AG08396 (cell line): ENCODE measurements at places on chromosomes 5 and 9.

GRCh38 chr5:78341440-78341839, 19.0 kb upstream of the SCAMP1 start:
- DNase-seq, result no peak

DNA sequence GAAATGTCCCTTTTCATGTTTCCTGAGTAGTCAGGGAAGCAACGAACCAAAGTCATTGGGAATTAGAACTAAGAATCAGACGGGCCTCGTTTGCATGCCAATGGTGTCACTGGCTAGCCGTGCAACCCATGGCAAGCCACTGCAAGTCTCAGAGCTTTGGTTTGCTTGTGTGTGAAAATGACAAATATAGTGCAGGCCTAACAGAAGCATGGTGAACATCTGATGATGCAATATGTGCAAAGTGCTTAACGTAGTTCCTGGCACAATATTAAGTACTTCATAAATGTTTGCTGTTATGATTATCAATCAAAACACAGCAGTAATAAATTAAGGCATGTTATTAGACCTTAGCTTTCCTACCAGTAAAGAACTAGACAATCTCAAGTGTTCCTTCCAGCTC, 118.0 kb upstream of the TRIM32 start:
- no peak for DNase-seq

- DNase-seq, result no peak
Measured at GRCh38 chr9:136539427-136540421, 6.1 kb downstream of the NOTCH1 start.

DNA sequence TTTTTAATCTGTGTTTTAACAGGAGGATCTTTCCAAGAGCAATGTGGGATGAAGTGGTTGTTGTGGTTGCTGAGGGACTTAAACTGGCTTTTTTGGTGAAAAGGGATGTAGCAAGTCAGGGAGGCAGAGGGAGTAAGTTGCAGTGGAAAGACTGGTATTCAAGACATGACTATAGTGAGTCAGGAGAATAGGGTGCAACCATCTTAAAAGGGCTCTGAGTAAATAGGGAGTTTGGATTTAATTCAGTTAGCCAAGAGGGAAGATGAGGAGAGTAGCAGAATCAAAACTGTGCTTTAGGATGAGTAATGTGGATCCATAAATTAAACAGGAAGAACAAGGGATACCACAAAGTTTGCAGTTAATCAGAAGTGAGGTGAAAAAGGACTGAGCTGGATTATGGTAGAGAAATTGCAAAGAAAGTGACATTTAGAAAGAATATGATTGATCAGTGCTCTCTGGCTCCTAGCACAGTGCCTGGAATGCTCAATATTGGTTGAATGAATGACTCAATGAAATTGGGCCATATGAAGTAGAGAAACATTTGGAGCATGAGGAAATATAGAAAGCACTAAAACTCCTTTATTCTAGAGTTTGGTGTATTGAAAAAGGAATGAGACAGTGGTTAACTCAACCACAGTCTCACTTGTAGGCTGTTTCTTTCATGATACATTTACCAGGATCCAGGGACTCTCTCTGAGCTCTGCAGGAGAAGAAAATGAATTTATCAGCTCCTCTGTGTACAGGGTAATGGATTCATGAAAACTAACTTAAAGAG, 5.1 kb downstream of the POLR3G start:
- peak; percentile 17 for DNase-seq

DNA sequence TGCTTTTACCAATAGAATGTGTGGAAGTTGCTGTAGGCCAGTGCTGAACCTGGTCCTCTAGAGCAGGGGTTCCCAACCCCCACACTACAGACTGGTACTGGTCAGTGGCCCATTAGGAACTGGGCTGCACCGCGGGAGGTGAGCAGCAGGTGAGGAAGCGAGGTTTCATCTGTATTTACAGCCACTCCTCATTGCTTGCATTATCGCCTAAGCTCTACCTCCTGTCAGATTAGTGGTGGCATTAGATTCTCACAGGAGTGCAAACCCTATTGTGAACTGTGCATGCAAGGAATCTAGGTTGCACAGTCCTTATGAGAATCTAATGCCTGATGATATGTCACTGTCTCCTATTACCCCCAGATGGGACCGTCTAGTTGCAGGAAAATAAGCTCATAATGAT, 6.1 kb upstream of the CCDC152 start:
- no peak for DNase-seq

DNA sequence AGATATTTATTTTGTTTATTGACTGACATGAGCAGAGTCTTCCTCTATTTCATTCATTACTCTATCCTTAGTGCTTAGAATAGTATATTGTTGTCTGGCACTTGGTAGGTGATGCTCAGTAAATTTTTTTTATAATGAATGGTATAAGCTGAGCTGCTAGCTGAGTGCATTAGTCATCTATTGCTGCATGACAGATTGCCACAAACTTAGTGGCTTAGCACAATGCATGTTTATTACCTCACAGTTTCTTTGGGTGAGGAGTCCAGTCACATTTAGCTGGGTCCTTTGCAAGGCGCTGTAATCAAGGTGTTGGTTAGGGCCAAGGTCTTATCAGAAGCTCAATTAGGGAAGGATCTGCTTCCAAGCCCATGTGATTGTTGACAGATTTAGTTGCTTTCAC, 23.1 kb downstream of the SMAD5 start:
- DNase-seq, result no peak

DNA sequence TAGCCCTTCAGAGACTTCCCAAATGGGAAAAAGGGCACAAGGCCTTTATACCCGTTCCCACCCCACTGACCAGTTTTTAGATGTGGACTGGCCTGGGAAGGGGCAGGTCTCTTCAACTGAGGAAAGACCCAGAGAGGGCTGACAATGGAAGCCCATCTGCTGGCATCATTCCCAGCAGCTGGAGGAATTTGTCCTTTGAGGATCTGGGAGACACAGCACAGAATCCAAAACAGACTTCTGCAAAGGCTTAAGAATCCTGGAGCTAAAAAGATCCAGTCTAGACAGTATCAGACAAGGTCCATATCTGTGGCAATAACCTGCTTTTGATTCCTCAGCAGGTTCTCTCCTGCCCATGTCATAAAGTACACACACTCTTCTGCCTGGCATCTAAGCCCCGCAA, 329.2 kb downstream of the TMEM167A start:
- DNase-seq, result no peak

DNA sequence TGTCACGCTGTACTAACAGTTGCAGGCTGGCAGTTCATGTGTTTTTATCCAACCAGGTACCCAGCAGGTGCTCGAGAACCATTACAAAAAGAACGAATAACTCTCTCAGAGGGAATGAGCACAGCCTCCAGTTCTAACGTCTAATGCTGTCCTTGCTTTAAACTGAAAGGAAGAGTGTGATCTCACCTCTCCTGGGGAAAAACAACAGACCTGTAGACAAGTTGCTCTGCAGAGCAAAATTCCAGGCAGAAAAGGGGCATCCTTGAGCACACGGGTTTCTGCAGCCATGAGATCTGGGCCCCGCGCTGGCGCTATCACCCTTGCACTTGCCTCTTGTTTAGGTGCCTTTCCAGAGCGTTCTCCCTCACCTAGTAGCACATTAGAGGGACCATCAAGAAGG, 92.5 kb upstream of the DNAH5 start:
- DNase-seq, result no peak

DNA sequence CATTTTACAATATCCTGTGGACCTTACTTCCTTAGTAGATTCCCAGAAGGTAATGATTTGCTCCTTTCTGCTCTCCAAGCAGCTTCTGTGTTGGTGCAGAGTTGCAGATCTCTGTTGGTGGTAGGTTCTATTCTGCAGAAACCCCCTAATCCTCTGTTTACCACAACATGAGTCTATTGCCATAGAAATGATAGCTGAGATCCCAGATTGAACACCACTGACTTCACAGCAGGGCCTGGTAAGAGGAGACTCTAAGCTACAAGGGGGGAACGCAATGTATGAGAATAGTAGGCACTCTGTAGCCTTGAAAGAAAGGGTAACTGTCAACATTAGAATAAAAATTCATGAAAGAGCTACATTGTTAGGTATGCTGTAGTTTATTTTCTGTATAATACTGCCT, 59.5 kb downstream of the MUSK start:
- DNase-seq, result no peak

DNA sequence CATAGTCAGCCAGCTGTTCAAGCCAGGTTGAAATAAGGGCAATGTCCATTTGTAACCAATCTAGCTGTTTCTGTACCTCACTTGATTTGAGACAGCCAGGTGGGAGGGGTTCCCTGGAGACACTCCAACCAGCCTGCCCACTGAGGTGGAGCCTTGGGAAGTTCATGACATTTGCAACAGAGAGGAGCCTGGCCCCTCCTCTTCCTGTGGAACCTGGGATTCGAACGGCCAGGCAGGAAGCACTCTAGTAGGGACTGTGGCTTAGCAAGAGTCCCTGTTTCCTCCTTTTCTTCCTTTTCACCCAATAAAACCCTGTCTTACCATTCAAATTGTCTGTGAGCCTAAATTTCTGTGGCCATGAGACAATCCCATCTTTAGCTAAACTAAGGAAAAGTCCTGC, 312.3 kb upstream of the NMUR2 start:
- DNase-seq, result no peak

- peak; percentile 29 for DNase-seq
Measured at GRCh38 chr9:99134893-99135341, 30.0 kb downstream of the TGFBR1 start.

DNA sequence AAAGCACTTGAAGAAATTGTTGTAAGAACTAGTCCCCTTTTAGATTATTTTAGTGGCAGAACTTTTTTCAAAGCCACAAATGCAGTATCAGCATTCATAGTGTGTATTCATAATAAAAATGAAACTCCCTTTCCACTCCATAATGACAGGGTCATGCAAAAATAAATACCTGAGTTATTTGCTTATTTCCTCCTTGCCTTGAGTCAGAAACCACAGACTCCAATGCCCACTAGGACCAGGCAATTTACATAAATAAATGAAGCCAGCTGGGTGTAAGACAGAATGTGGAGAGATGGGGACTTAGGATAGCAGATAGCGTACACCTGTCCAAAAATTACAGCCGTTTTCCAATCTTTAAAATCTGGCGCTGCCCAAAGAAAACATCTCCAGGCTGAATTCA, 417.8 kb downstream of the TMEM161B start:
- no peak for DNase-seq

- DNase-seq, result no peak
Measured at GRCh38 chr9:84218322-84218721, 122.2 kb downstream of the SLC28A3 start.

DNA sequence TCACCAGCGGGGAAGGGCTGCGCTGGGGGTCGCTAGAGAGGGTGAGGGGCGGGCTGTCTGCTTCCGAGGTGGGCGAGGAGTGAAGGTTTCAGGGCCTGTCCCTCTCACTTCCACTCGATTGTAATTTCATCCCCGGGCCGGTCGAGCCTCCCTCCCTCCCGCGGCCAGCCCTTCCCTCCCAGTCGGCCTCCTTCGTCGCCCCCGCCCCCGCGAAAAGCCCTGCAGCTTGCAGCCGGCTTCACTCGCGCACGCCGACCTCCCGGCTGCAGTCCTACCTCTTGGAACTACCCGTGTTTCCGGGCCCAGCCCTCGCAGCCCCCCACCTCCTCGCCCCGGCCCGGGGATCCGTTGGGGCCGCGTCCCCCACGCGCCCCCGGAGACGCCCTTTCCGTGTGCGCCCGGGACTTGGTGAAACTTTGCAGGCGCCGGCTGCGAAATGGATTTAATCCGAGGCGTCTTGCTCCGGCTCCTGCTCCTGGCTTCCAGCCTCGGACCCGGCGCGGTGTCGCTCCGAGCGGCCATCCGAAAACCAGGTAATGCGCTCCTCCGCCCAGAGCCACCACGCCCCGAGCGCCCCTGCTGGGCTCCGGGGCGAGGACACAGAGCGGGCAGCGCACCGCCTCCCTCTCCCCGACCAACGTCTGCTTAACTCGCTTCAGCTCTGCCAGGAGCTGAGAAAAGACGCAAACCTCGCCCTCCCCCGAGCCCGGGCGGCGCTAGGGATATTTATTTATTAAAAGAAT, at the start of gene EGFLAM:
EGFLAM (plus strand) TSS at position 241 of the 743 bp plus-strand sequence; CDS start at position 437, 196 bp downstream.
- DNase-seq, result peak; percentile 39

DNA sequence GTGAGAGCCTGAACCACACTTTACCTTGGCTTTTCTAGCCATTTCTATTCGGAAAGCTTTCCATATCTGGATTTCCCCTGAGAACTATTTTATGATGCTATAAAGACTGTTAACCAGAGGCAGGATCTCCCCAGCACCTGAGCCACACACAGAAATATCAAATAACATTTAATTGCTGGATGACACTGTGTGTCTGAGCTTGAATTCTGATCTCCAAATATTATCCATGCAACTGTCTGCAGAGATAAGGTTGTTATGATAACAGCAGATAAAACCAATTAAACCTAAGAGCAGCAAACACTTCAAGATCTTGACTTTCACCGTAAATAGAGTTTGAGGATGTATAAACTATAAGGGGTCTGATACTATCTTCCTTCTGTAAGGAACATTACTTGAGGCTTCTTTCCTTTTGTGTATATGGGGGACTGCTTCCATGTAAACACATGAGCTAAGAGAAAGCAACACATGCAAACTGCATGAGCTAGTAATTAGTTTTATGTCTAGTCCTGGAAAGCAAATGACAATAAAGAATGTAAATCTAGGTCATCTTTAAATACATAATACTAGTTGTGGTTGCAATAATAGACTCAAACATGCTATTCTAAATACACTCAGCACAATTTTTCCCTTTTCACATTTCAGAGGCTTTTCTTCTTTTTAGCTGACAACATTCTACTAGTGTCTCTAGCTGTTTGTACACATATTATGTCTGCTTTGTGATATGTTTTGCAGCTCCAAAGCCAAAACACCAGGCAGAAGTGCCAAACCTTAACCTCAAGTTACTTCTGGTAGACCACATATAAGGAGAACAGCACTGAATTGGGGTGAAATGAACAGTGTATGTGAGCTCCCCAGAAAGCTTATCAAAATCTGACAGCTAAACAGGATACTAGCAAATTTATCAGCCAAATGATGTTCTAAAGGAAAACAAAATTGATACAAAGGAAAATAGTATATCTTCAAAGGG, 136.5 kb downstream of the EFNA5 start:
- DNase-seq, result no peak

GRCh38 chr5:110510146-110510545, 216.3 kb downstream of the TMEM232 start:
- DNase-seq, result no peak

DNA sequence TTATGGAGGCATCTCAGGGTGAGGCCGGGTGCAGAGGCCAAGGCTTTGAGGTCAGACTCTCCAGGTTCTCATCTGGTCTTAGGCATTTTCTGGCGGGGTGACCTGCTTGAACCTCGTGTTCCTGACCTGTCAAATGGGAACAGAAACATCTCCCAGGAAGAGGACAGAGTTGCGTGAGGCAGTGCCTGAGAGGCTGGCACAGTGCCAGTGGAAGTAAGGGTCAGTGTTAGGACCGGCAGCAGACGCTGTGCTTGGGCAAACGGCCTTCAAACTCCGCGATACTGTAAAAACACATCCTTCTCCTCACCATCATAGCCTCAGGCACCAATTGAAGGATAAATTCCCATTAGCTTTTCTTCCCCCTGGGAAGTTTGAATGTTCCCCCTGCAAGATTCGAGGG, 55.6 kb upstream of the FCN2 start:
- DNase-seq, result no peak

DNA sequence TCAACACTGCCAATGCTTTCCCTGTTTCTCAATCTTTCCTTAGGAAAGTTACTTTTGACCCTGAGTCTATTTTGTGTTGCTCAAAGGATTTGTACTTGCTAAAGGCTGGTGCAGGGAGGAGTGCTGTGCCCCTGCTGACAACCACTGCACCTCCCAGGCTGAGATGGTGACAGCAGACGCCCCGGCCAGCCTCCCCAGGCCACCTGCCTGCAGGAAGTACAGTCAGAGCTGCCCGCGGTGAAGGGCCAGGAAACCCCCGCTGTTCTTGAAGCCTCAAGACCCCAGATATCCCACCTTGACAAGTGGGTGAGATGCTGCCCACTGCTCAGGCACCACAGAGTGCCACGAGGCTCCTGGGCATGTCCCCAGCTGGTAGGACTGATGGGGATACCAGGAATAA, 44.2 kb upstream of the CKMT2 start:
- no peak for DNase-seq
